ENCODE measurements at places on chromosomes 13 and 19.

DNA sequence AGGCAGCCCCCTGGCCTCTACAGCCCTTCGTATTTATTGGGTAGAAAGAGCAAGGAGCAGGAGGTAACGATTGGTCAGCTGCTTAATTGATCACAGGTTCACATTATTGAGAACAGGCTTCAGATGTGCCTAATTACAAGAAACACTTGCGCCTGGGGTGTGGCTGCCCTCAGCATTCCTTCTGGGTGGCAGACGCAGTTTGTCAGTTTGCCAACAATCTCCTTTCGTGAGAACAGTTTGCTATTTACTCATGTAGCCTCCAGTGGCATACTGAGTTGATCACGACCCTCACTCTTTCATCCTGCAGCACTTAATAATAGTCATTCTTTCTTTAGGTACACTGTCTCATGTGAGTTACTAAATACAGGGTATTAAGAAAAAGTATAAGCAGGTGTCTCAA is 985.6 kb downstream of the SLITRK5 start:
- no peak for DNase-seq

- DNase-seq = no peak
Observed at GRCh38 chr19:8045872-8046568, 6.5 kb upstream of the CCL25 start.

- no peak for DNase-seq
Observed at GRCh38 chr19:11378319-11379189, 4.1 kb downstream of the SWSAP1 start.

GRCh38 chr13:50378509-50379044 is 363.3 kb downstream of the KCNRG start:
- DNase-seq = no peak

DNA sequence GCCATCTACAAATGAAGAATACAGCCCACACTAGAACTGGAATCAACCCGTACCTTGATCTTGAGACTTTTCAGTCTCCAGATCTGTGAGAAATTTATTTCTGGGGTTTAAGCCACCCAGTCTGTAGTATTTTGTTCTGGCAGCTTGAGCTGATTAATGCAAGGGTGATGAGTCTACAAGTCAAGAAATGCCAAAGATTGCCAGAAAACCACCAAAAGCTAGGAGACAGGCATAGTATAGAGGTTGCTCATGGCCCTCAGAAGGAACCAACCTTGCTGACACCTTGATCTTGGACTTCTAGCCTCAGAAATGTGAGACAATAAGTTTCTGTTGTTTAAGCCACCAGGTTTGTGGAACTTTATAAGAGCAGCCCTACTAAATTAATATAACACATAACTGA is 428.2 kb upstream of the KLF12 start:
- DNase-seq = no peak

DNA sequence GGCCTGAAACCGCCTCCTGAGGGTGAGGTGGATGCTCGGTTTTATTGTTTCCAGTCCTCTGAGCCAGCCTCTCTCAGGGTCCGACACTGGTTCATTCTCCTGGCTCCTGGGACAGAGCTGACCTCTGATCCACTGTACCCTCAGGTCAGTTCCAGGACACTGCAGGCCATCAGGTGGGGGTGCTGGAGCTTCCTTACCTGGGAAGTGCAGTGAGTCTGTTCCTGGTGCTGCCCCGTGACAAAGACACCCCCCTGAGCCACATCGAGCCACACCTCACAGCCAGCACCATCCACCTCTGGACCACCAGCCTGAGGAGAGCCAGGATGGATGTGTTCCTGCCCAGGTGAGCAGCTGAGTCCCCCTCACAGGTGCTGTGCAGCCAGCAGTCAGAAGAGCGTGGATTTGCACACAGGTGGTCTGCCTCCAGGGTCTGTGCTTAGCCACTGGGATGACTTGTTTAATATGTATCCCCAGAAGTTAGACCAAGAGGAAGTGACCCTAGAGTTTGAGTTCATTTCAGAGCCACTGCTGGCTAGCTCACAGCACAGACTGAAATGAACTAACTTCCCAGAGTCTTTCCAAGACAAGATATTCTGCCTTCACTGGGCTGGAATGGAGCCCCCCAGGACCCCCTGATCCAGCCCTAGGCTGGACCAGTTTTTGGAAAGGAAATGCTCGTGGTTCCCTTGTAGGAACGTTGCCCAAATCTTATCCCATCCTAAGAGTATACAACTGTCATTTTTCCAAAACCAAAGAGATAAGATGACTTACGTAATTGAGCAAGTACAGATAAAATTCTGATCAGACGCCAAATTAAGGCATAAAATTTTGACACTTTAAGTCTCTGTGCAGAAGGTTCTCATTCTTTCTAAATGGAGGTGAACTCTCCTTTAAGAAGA is 8.8 kb downstream of the SERPINE3 start:
- no peak for DNase-seq

GRCh38 chr19:29529646-29530539 is 4.1 kb downstream of the VSTM2B start:
- DNase-seq = no peak

DNA sequence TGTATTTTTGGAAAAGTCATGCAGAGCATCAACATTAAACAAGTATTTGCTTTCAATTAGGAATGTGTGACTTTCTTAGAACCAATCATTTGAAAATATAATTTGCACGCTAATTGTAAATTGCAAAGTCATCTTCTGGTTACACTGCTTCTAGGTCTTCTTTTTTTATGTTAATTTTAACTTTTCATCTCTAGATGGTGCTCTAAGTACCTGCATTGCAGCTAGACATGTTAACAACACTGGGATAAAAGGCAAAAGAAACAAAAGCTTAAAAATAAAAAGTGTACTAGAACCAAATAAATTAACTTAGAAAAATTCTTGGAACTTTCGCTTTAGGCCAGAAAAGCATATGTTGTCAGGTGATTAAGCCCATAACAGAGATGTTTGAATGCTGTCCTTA is 2758.2 kb downstream of the PCDH9 start:
- no peak for DNase-seq

GRCh38 chr13:57739089-57739488 is 107.5 kb downstream of the PCDH17 start:
- no peak for DNase-seq

GRCh38 chr13:83377491-83377890 is 504.8 kb downstream of the SLITRK1 start:
- DNase-seq = peak; percentile 64

DNA sequence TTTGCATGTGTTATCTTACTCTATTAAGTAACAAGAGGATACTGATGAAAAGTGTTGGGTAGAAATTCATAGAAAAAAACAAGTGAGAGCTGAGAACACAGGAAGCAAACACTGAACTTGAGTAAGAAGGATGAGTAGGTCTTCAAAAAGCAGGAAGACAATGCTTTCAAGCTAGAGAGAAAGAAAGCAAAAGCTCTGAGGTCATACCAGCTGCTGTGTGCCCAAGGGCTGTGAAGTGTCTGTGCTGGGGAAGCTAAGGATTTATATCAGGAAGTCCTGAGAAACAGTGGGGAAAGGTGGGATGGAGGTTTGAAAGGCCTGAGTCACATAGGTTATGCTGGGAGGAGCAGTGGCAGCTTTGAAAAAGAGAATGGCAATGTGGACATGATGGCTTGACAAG is 145.5 kb upstream of the MAB21L1 start:
- DNase-seq = no peak

GRCh38 chr13:84239032-84239431 is 356.8 kb upstream of the SLITRK1 start:
- no peak for DNase-seq

DNA sequence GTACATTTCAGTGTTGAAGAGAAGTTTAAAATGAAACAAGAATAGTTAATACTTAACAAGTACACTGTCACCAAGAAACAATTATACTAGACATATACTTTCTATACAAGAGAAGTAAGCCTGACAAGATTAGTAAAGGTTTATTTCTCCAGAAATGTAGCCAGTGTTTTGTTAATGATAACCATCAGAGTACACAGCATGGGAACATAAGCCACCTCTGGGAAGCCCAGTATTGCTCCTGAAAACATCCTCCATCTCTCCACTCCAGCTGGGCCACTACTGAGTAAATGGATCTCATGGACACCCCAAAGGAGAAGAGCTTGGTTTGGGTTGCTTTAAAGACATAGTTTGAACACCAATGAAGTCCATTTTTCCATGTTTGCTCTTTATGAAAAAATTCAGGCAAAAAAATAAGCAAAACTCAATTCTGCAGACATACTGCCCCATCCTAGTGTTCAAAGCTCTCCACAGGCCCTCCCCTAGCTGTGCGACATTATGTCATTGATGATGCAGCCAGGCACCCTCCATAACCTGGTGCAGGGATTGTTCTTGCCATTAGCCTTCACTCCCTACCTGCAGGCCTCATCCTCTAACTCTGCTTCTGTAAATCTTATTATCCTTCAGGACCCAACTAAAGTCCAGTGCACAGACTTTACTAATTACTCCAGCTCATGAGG is 61.9 kb downstream of the LHFPL6 start:
- DNase-seq = no peak

GRCh38 chr19:21581646-21582240 is 76.3 kb downstream of the ZNF429 start:
- DNase-seq = no peak

GRCh38 chr13:97101912-97102708 is 107.8 kb upstream of the OXGR1 start:
- no peak for DNase-seq

GRCh38 chr19:42069619-42070351 is at the start of gene GRIK5:
GRIK5 (minus strand) TSS chr19:42070206; CDS start chr19:42065770, 4,436 bp downstream.
- DNase-seq = no peak

GRCh38 chr13:44879452-44880058 is 109.7 kb downstream of the NUFIP1 start:
- no peak for DNase-seq

GRCh38 chr13:51825681-51826254 is 19.2 kb downstream of the TMEM272 start:
- no peak for DNase-seq

DNA sequence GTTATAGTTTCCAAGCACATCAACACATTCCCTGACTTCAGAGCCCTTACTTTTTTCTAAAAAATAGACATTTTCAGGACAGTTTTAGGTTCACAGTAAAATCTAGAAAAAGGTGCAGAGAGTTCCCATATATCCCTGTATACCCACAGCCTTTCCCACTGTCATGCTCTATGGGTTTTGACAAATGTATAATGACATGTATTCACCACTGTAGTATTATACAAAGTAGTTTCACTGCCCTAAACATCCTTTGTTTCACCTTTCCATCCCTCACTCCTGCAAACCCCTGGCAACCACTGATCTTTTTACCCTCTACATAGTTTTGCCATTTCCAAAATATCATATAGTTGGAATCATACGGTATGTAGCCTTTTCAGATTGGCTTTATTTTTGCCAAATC is 15.6 kb downstream of the NAA16 start:
- DNase-seq = no peak

DNA sequence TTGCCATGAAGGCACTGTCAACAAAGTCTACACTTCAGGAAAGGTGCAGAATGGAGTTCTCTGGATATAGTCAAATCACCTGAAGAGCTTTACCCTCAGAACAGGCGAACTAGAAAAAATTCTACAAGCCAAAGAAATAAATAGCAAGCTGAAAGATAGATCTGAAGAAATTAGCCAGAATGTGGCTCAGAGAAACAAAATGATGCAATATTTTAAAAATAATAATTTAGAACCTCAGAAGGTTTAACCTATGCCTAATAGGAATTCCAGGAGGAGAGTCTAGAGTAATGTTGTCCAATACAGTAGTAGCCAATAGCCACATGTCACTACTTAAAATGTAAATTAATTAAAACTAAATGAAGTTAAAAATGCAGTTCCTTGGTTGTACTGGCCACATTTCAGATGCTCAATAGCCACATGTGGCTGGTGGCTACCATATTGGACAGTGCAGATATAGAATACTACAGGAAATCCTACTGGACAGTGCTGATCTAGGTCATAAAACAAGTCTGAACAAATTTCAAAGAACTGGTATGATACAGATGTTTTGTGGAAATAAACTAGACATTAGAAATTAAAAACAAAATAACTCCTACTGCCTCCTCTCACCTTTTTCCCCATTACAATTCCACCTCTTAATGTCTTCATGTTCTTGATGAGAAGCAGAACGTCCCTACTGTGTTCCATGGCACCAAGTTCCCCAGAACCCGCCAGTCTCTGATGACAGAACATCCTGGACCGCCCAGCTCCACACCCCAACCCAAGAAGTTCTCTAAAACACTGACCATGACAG is 679 bp upstream of the CDADC1 start:
- no peak for DNase-seq

GRCh38 chr19:18062028-18062427 is 24.7 kb downstream of the IL12RB1 start:
- no peak for DNase-seq

DNA sequence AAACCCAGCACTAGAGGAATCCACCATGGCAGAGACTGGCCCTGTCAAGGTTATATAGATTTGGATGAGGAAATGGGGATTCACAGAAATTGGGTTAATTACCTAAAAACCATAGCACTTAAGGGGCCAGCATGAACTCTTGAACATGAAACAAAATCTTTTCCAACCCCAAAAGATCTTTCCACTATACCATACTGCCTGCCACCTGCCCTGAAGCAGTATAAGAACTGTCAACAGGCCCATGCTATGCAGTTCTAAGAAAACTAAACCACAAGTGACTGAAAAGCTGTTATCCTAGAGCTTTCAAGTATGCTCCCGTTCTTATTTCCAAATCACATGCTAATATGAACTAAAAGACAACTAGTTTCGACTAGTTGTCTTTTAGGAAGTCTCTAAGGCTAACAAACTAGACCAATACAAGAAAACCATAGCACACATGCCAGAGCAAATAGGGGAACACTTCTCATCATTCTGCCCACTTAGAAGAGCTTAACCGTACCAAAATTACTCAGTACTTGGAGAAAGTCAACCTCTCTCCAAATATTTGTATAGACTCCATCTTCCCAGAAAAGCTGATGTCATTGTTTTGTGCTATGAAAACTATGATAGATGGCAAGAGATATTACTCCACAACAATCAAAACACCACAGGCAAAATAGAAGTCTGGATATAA is 27.5 kb downstream of the HSPH1 start:
- DNase-seq = no peak

DNA sequence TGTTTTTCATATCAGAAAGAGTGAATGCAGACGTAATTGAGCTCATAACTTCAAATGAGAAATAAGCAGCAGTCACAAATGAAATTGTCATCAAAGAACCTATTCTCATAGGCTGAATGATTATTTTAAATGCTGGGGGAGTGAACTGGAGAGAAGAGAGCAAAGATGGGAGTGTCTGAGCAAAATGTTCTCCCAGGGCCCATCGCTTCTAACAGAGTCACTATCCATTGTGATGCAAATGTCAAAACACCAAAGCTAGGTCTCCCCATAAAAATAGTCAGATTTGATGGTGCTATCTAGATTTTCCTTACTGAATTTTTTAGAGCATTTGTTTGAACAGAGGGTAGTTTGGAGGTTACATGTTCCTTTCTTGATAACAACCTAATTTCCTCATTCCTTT is 278.7 kb downstream of the PCDH9 start:
- no peak for DNase-seq

DNA sequence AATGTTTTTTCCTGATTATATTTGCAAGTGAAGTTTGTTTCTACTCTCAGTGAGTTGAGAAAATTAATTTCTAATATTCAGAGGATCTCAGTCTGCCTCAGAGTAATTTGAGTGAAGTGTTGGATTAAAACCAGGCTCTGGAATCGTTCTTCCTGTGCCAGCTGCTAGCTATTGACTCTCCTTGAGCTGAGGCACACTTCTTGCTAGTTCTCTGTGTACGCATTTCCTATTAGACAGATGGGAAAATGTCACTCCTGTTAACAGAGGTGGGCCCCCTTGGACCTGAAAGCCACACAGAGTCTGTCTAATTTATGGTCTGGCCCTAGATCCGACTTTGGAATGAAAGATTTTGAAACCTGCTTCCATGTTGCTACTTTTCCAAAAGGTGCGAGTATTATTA is 107.6 kb upstream of the RNF113B start:
- DNase-seq = no peak

Measured in muscle of arm (tissue), 14 donors.